ENCODE measurements at places on chromosomes 11 and 22. TPM values are rescaled to one million over a fixed set of nuclear protein-coding genes. Genes with fewer than 3 reads are reported as not detected.

DNA sequence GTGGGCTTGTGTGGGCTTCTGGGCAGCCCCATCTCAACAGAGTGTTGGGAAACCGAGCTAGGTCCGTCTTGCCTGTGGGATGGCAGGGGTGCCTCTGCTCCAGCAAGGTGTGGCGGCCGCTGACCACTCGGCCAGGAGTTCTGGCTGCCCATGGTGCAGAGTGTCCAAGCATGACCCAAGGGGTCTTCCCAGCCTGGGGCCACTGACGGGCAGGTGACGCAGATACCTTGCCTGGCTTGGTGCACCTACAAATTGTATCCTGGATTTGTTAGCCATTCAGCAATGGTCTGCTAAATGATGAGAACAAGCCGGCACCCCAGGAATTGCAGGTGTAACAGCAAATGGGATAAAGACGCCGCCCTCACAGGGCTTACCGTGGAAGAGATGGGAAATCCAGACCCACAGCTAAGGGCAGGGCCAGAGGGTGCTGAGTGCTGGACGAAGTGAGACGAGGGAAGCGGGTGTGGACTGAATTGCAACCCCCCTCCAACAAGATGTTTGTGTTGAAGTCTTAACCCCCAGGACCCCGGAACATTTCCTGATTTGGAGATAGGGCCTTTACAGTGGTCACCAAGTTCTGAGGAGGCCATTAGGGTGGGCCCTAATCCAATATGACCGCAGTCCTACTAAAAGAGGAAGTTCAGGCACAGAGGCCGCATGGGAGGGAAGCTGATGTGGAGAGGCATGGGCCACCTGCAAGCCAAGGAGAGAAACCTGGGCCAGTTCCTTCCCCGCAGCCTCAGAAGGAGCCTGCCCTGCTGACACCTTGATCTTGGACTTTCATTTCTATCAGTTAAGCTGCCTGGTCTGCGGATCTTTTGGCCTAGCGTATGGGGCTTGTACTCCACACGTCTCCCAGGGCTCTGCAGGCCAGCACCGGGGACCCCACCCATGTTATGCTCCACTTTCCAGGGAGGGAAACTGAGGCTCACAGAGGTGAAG is 45.2 kb upstream of the LINC01488 start:
- DNase-seq = no peak

- DNase-seq = no peak
These were observed 518 bp upstream of the CHRM1 start for GRCh38 chr11:62921573-62922188.

DNA sequence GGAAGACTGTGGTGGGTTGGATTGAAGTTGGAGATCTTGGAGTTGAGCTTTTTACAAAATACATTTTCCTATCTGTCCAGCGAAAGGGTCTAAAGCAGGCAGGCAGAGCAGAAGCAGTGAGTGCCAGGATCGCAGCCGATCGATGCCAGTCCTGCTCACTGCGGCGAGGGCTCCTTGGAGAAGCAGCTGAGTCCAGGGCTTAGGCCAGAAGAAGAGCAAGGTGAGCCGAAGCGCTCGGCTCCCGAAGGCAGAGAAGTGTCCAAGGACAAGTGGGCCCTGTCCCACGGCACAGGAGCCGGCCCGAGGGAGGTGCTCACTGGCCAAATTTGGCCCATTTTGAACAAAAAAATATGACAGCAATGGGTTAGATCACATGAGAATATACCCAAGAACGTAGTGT is 637.8 kb downstream of the BRD1 start:
- DNase-seq = no peak

- DNase-seq = no peak
These were observed 19.1 kb downstream of the APOL3 start for GRCh38 chr22:36141481-36141880.

GRCh38 chr11:126475014-126475991 is 119.8 kb downstream of the ST3GAL4 start:
- DNase-seq = no peak

DNA sequence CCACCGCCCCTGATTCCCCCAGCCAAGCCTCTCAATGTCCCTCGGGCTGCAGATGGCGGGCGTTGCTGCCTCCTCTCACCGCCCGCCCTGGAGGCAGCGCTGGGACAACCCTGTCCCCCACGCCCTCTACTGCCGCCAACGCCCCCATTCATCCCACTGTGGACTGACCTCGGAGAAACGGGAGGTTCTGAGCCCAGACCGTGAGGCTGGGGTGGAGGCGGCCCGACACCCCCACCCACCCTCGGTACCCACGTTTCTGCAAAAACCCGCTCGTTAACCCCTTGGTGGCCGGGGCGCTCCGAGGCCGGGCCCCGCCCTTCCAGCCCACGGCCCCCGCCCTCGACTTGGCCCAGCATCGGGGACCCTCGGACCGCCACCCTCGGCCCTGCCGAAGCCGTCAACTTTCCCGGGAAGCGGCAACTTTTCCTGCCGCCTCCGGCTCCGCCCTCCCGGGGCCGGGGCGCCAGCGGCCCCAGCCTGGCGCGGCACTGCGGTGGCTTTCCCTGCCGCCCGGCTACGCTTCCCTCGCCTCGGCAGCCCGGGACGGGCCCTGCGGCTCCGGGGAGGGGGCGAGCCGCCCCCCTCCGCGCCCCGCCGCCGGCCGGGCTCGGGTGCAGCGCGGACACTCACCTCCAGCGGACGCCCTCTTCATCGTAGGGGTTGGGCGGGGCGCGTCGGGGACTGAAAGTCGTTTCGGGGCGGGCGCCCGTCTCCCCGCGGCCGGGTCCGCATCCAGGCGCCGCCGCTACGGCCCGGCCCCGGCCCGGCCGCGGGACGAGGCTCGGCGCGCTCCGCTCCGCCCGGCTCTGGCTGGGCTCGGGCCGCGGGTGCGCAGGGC is 458 bp downstream of the RTN4R start:
- DNase-seq = no peak

DNA sequence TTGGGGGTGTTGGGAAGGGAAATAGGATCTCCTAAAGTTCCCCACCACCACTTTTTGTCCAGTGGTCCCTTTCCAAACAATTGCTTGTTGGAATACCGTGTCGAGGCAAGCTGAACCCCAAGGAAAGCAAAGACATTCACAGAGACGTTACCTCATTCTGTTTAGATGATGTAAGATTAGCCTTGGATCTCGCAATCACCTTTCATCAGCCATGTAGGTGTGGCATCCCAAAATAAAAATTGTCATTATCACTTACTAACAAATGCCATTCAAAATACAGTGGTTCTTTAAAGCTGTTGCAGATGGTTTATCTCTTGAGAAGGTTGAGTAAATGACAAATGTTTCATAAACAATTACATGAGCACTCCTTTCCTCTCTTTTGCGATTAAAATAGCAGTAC is 86.5 kb upstream of the SLC25A18 start:
- no peak for DNase-seq

GRCh38 chr11:127034973-127035372 is 34.4 kb upstream of the KIRREL3 start:
- DNase-seq = no peak

UNC93B1 gene
- 54.1 TPM for total RNA-seq

Data from Panc1 (cell line).